ENCODE measurements at places on chromosomes 1 and 21.

- DNase-seq = no peak
Observed at GRCh38 chr21:41110664-41111063, 57.3 kb upstream of the BACE2 start.

DNA sequence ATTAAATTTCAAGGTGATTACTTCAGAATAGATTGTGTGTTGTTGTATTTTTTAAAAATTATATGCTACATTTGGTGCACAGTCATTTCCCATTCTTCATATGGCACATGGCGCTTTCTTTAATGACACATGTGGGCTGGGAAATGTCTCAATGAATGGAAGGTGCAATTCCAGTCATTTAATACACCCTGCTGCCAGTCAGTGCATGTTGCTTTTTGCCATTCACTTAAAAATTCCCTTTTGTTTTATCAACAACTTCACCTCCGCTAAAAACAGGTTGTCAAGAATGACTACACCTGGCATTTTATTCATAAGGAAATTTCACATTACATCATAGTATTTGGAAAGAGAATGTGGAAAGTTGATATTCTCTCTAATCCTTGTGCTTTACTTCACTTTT lies 716.4 kb upstream of the ADAMTS5 start:
- no peak for DNase-seq

GRCh38 chr1:8866173-8866791 lies 12.2 kb downstream of the ENO1 start:
- DNase-seq = no peak

GRCh38 chr1:44826375-44827196 lies 16.5 kb downstream of the PTCH2 start:
- DNase-seq = no peak

- DNase-seq = no peak
Observed at GRCh38 chr1:167081594-167082156, 8.5 kb downstream of the GPA33 start.

DNA sequence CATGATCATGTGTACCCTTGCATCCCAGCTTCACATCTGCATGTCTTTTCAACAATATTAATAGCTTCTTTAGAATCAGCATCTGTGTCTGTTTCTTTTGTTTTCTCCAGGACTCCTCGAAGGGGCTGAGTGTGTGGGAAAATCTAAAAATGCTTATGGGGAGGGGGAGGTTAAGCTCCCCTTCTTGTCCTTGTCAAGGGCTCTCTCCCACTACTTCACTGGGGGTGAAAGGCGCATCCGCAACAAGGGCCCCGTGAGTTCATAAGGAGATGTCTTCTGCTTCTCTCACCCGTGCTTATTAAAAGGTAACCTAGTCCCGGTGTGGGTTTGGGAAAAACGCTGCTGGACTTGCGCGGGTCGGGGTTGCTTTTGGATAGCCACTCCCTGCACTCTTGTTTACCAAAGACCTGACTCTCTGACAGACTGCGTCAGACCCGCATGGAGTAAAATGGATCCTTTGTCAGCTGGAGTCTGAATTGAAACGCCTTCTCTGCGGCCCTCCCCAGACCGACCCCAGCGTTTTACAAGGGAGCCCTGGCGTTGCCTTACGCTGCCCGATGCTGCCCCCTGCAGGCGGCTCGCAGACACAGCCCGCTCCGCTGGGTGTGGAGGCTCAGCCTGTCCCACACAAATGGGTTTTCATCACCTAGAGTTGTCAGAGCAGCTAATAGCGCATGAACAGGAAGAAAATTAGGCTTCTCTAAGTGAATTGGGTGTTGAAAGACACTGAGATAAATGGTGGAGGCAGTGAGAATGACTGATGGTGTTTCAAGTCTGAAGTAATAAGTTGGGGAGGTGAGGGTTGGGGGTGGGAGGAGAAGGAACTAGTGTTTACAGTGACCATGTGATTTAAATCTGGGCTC lies 53.8 kb downstream of the IER5 start:
- DNase-seq = peak; percentile 91

- no peak for DNase-seq
Observed at GRCh38 chr1:222266223-222267196, 281.4 kb downstream of the HHIPL2 start.

GRCh38 chr21:26405735-26406361 lies 167.2 kb downstream of the CYYR1 start:
- DNase-seq = no peak

GRCh38 chr1:70228670-70229069 lies 7.5 kb downstream of the SRSF11 start:
- DNase-seq = no peak

GRCh38 chr1:218462587-218462986 lies 117.5 kb downstream of the TGFB2 start:
- DNase-seq = no peak

DNA sequence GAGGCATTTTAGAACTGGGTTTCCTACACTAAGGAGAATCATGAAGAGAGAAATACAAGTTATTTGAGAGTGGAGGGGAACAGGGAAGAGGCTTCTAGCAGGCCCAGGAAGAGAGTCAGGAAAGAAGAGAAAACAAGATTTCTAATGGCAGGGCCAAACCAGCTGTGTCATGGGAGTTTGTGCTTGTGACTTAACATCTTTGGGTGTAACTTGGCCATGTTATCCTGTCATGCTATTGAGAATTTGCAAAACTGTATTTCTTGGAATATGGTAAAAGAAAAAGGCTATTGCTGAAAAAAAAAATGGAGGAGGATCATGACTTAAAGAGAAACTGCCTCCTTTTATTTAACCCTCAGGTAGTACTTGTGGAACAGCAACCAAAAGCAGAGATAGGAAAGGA lies 47.4 kb upstream of the TNFSF18 start:
- no peak for DNase-seq

DNA sequence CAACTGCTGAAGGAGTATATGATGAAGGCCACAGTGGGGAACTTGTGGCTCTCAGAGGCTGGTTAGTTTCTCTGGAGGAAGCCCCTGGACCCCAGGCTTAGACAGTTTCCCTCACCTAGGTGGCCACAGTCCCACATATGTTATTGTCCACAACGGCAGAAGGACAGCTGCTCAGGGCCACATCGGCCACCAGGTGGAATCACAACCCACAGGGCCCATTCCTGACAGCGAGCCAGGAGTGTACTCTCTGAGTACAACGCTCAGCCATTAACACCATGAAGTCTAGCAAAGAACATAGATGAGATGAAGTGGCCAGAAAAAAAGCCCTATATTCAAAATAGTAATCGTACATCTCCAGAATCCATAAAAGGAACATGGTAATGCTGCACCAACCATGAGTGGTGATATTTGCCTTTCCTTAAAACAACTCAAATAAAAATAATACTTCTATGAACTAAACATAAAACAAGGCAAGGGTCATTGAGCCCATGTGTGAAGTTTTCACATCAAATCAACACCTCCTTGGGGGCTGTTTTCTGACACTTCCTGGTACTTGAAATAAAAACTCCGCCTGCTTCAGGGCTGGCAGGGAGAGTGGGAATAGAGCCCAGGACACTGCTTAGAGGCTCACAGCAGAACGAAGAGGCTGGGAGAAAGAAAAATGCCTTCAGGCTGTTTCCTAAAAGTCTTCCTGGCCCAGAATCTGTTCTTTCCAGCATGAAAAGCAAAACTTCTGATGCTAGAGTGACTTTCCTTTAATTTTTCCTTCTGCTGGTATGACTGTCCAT lies 383.3 kb downstream of the HHAT start:
- DNase-seq = no peak
